ENCODE measurements at places on chromosomes 13 and 19.
A peak's percentile ranks its signal among the peaks of the same experiment; 100 is the strongest.

DNA sequence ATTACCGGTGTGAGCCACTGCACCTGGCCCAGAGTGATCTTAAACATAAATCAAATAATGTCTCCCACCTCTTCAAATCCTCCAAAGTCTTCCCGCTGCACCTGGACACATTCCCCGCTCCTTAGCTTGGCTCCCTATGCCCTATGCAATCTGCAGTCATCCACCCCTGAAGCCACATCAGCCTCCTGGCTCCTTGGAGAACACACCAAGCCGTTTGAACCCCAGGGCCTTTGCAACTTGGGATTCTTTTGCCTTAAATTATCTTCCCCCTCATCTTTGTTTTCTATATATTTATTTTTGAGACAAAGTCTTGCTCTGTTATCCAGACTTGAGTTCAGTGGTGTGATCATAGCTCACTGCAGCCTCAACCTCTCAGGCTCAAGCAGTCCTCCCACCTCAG, 2.7 kb upstream of the DNAAF3 start:
- no peak for DNase-seq

GRCh38 chr19:44580366-44580895, 32.9 kb upstream of the IGSF23 start:
- no peak for DNase-seq

GRCh38 chr19:48102870-48103751, 7.5 kb downstream of the PLA2G4C start:
- peak; percentile 8 for DNase-seq

- peak; percentile 38 for DNase-seq
These were observed 15.1 kb upstream of the CEACAM4 start for GRCh38 chr19:41641879-41642485.

- DNase-seq = no peak
These were observed 194.0 kb upstream of the PCDH17 start for GRCh38 chr13:57437587-57437986.

DNA sequence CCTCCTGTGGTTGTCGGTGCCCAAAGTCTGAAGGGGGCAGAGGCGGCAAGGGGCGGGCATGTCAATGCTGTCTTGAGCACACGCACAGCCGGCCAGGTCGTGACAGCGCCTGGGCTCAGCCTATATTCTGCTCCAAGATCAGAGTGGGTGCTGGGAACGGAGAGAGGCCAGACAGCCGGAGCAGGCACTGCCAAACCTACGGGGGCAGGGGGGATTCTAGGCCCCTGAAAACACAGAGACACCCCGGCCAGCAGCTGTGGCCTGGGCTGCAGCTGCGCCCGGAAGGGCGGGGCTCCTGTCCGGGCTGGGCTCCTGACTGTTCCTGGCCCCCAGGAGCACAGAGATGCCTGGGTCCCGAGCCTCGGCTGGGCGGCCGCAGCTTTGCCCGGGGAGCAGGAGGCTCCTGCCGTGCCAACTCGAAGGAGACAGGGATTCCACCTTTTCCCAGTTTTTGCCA, 2662.9 kb upstream of the PCDH20 start:
- no peak for DNase-seq

DNA sequence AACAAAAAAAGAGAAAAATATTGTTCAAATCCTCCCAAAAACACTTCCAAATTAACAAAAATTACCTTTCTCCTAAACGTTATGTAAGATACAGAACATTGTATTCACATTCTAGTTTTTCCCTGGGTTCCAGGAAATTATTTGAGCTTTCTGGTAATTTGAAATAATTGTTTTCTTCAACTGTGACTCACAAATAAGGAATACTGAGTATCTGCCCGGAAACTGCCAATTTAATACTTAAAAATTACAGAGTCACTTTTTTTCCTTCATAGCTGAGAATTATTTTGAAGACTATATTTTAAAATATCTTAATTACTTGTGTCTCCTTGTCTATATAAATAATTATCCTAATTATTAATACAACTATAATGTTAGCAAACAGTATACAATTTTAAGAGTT, 709.0 kb upstream of the ARGLU1 start:
- no peak for DNase-seq

DNA sequence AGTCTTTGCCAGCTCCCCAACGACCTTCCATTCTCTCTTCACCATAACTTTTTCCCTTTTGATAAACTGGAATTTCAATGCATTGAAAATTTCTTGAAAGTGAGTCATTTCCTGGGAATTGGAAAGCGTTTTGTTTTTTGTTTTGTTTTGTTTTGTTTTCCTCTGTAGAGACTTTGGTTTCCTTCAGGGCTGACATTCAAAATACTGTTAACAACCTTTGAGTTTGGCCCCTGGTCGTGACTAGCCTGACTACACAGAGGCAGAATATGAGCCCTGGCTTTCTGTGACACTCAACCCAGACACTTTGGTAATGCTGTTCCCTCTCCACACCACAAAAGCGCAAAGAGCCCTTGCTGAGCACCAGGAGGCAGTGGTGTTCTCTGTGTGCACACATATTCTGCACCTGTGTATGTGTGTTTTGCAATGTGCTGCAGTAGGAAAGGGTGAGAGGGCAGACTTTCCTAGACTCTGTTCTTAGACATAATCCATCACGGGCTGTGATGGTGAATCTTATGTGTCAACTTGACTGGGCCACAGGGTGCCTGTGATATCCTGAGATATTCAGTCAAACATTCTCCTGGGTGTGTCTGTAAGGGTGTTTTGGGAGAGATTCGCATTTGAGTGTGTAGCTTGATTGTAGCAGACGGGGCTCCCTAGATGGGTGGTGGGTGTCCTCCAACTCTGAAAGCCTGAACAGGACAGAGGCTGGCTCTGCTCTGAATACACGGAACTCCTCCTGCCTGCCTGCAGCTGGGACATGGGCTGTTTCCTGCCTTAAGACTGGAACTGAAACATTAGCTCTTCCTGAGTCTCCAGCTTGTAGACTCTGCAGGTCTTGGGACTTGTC, 29.5 kb upstream of the ANKRD10 start:
- no peak for DNase-seq

GRCh38 chr19:10184636-10185035, 10.1 kb downstream of the DNMT1 start:
- DNase-seq = no peak

DNA sequence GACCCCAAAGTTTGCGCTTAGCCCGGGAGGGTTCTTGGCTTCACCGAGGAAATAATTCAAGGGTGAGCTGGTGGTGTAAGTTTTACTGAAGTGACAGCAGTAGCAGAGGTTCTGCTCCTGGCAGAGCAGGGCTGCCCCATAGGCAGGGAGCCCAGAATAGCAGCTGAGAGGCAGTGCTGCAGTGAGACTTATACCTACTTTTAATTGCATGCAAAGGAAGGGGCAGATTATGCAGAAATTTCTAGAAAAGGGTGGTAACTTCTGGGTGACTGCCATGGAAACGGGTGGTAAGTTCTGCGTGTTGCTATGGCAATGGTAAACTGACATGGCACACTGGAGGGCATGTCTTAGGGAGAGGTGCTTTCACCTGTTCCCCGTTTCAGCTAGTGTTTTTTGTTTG, 17.5 kb upstream of the CAMSAP3 start:
- DNase-seq = no peak

- DNase-seq = no peak
These were observed 85.2 kb downstream of the EDNRB start for GRCh38 chr13:77833331-77833863.

DNA sequence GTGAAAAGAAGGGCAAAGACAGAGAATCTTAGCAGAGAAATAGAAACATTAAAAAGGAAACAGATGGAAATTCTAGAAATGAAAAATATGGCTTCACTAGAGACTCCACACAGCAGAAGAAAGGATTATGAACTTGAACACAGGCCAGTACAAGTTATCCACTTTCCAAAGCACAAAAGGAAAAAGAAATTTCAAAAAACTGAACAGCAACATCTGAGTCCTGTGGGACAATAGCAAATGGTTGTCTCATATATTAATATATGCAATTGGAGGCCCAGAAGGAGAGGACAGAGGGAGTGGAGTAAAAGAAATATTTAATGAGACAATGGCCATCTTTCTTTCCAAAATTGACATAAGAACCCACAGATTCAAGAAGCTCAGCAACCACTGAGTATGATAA, 141.7 kb upstream of the GJB6 start:
- no peak for DNase-seq

DNA sequence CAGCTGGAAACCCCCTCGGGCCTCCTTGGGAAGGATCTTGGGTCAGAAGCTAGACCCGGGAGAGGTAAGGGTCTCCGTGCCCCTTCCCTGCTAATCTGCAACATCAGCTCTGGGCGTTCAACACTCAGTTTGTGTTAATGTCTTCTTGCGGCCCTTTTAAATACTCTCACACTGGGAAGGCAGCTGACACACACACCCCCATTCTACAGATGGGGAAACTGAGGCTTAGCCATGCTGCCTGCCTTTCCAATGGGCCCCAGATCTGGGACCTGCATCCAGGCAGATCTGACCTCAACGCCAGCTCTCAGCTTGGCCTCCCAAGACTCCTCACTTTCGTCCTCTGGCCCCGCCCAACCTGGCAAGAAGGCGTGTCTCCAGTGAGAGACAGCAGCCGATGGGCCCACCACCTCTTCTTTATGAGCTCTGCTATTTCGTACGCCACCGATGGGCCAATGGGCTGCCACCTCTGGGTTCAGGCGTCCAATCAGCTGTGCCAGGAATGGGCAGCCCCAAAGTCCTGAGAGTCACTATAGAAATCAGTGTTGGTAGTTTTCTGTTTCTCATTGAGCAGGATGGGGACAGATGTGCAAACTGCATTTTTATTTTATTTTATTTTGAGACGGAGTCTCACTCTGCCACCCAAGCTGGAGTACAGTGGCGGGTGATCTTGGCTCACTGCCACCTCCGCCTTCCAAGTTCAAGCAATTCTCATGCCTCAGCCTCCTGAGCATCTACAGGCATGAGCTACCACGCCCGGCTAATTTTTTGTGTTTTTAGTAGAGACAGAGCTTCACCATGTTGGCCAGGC, 43.8 kb downstream of the DNM2 start:
- DNase-seq = no peak

DNA sequence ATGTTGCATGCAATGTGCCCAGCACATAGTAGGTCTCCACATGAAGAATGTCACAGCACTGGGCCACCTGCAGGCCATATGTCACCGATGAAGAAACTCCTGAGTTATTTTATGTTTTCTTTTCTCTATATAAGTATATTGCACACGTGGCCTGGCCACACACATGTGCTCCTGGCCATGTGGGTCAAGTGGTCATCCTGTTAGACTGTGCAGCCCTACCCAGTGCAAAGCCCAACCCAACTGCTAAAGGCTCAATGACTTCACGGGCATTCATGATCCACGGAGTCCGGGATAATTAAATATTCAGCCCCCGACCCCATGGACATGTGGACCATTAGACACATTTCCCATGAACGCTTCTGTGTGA, 163.2 kb downstream of the TEX29 start:
- DNase-seq = no peak

- DNase-seq = no peak
These were observed 276.1 kb downstream of the ABCC4 start for GRCh38 chr13:95025116-95025515.

- peak; percentile 45 for DNase-seq
These were observed 21.4 kb upstream of the ZNF181 start for GRCh38 chr19:34712395-34713261.

DNA sequence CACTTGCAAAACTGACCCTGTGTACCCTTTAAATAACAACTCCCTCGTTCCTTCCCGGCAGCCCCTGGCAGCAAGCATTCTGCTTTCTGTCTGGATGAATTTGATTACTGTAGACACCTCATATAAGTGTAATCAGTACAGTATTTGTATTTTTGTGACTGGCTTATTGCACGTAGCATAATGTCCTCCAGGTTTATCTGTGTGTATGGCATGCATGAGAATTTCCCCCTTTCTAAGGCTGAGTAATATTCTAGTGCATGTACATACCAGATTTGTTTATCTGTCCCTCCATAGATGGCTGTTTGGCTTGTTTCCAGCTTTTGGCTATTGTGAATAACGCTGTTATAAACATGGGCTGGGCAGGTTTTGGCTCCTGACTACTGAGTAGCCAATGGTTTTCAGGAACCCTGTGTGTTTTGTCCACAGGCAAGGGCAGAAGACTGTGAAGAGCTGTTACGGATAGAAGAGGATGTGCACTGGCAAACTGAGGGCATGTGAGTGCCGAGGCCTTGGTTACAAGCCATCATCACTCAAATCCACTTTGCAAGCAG, 98.0 kb downstream of the ESD start:
- DNase-seq = no peak

- DNase-seq = no peak
These were observed 41.8 kb downstream of the RFC3 start for GRCh38 chr13:33859691-33860303.

GRCh38 chr19:17949956-17950309, 17.0 kb upstream of the KCNN1 start:
- DNase-seq = no peak

GRCh38 chr19:7744199-7744786, 3.0 kb downstream of the CD209 start:
- DNase-seq = no peak

DNA sequence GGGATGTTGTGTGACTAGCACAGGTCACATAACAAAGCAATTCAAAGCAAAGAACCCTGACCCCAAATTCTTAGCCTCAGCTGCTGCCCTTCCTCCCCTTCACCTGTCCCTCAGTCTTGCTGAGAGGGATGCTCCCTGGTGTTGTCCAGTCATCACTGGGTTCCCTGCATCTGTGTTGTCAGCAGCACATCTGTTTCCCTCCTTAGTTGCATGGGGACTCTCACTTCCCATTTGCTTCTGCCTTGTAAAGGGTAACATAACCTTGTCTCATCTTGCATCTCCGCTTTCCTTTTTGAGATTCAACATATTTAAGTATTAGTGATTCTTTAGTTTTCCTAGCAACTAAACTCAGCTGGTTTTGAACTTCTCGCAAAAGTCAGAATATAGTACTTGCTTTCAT, 54.0 kb downstream of the SPATA13 start:
- no peak for DNase-seq

DNA sequence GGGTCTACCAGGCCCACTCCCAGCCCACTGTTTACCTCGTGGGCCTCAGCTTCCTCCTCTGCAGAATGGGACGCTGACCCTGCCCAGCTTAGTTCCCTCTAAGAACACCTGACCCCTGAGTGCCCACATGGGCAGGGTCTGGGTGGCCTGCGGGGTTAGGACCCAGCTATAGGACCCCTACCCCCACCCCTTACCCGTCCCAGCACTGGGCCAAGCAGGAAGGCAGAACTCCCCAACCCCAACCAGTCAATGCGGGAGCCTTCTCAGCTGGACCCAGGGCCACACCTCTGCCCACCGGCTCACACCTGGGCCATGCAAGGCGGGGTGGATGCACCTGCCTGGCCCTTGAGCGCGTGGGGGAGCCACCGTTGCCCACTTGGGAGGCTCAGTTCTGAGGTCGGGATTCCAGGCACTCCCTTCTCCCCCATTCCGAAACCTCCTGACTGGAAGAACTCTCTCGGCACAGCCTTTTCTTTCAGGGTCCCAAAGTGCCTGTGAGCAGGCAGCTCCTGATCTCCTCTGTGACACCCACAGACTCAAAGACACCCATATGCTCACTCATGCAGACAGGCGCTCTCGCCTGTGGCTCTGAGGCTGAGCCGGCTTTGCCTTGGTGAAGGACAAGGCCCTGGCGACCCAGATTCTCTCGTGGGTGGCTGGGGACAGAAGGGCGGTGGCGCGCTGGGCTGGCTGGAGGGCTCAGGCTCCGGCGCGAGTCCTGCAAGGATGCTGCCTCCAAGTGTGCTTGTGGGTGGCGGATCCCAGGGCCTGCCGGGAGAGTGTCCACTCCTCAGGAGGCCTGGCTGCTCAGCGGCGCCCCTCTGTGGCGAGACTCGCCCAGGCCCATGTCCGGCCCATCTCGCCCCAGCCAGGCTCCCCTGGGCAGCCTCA, 27.9 kb upstream of the PARP4 start:
- DNase-seq = no peak

Measured in T-helper 1 cell (primary cell).